Right kidney (tissue), 9 donors: ENCODE measurements at places on chromosomes 4 and X.

DNA sequence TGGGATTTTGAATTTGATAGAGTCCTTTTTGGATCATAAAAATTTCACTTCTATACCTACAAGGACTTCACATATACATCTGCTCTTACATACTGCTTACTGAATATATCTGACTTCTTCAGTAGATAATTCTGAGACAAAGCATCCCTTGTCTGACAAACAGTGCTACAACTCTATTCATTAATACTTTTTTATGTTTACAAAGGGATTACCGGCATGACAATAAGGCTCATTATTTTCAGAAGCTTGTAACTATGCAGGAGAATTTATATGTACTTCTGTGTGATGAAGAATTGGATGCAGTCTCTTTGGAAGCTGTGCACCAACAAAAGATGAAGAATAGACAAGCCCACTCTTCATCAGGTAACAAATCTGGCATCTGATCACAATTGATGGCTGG is 1070.3 kb downstream of the STIM2 start:
- no peak for DNase-seq

- no peak for DNase-seq
These were observed 96.8 kb downstream of the NSUN7 start for GRCh38 chr4:40846532-40846931.

GRCh38 chr4:68907245-68907644 is 44.4 kb downstream of the UGT2A3 start:
- DNase-seq: no peak

GRCh38 chr4:121180558-121180957 is 16.4 kb upstream of the TNIP3 start:
- no peak for DNase-seq
